ENCODE measurements at places on chromosomes 3 and 15. TPM values are rescaled to one million over a fixed set of nuclear protein-coding genes. Genes with fewer than 3 reads are reported as not detected.

DNA sequence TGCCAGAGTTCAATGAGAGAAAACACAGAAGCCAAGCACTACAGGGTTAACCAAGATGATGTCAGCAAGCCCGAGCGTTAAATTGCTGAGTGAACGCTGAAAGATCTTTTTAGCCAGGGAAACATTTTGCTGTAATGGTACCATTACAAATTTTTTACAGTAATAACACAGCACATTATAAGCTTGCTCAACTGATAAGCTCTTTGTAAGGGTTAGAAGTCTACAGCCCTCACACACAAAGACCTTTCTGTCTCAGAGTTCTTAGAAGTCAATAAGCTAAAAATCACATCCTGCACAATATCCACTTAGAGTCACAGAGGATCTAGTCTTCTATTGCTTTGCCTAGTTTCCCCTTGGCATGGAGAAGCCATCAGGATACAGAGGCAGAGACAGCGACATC lies 29.9 kb downstream of the CHSY1 start:
- DNase-seq: no peak

- DNase-seq: no peak
Observed at GRCh38 chr15:72033711-72034110, 84.2 kb downstream of the MYO9A start.

- DNase-seq: no peak
Observed at GRCh38 chr15:101389362-101389761, 94.3 kb upstream of the SNRPA1 start.

Gene KIF15
- 0.15 TPM for total RNA-seq

Gene C3orf52
- 62.9 TPM for total RNA-seq

Measured in thyroid gland (tissue), 4 donors.